ENCODE measurements at places on chromosomes 4 and X.

- no peak for DNase-seq
Observed at GRCh38 chrX:134551376-134552048, 91.5 kb downstream of the HPRT1 start.

GRCh38 chr4:58961283-58961682 is 1851.1 kb upstream of the IGFBP7 start:
- no peak for DNase-seq

DNA sequence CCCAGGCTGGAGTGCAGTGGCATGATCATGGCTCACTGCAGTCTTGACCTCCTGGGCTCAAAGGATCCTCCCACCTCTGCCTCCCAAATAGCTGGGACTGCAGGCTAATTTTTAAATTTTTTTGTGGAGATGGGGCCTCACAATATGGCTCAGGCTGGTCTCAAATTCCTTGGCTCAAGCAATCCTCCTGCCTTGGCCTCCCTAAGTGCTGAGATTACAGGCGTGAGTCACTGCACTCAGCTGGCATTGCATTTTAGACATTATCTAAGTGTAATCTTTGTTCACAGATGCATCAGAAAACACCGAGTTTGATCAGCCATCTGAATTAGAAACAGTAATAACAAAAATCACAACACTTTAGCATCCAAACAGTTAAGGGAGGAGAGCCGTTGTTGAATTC is 53.4 kb upstream of the CBR4 start:
- DNase-seq: no peak

GRCh38 chr4:152045807-152046571 is 285.2 kb upstream of the GATB start:
- DNase-seq: no peak

DNA sequence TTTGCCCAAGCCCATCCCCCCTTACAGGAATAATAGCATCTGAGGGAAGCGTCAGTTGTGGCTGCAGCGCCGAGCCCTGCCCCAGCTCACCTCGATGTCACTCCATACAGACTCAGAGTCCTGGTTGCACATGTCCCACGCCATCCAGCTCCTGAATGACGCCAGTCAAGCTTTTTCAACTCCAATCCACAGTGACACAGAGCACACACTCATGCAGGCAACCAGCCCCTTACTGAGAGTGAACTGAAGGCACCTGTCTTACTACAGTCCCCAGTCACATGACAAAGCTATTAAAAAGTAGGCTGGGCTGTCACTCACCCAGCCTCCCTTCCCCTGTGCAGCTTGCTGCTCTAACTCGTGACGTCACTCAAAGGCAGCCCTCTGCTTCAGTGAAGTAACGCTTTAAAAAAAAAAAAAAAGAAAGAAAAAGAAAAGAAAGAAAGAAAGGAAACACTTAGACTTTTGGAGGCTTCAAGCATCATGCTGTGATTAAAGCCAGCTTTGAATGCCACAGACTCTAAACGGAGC is at the start of gene PPARGC1A:
PPARGC1A (minus strand) TSS at position 234 of the 528 bp plus-strand sequence; CDS start at position 144, 90 bp downstream.
- DNase-seq: peak; percentile 59

DNA sequence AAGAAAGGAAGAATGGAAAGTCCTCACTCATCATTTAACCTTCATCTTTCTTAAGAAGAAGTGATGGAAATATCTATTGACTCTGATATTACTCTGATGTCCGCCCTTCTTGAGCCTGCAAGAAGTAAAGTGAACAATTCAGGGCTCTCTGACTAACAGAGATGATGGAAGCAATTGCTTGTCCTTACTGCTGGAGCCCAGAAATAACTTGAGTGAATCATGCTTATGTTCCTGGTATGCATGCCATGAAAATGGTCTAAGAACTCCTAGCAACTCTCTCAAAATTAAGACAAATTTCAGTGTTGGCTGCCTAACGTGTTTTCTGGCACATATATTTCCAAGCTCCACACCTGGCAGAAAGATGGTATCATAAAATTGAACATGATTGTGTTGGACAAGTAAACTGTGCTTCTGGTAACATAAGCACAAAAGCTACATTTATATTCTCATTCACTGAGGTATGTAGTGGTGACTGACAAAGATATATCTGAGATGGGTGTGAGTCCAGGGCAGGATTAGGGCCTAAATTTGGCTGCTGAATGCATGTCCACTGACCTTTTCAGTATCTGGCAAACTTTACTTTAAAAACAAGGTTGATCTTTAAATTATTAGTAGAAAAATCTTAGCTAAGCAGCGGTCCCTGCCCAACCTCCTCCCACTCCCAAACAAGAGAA is 109.2 kb upstream of the OTUD4 start:
- DNase-seq: no peak

- DNase-seq: no peak
Observed at GRCh38 chr4:156242390-156242789, 288.7 kb upstream of the CTSO start.

DNA sequence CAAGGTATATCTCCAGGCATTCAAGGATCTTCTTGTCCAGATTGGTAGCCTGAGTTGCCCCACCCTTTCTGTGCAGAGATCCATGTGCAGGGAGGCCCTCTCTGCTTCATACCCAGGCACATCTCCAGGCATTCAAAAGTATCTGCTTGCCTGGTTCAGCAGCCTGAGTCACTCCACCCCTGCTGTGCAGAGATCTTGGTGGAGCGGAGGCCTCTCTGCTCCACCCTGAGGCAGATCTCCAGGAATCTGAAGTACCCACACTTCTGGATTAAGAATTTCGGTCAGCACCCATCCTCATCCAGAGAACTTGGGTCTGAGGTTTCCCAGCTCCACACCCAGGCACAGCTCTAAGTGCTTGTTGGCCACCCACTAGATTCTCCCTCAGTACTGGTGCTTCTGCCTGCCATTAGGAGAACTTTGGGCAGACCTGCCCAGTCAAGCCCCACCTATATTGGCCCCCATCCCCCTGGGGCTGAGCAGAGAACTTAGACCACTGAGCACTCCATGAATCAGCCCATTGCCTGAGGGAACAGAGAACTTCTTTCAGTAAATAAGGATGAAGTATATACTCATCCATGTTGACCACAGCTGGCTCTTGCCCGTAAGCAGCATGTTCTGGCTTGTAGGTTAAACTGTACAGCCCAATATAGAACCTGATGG is 199.5 kb upstream of the ZCCHC13 start:
- DNase-seq: no peak

GRCh38 chr4:84631573-84631972 is 48.6 kb downstream of the CDS1 start:
- DNase-seq: no peak

DNA sequence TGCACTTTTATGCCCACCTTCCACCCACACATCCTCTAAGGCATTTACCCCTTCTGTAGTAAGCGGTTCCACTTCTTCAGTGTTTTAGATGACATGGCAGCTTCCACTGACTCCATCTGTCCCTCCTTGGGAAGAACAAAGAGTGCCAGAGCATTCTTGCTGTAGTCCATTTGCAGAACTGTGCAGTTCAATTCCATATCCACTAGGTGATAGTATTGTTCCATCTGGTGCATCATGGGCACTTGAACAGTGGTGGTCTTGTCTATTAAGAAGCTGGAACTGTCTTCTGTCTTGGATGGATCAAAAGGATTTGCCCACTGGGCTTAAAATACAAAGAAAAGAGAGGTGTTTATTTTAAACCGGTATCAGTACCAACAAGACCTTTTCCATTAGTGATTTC is 3.5 kb downstream of the SERPINA7 start:
- no peak for DNase-seq

DNA sequence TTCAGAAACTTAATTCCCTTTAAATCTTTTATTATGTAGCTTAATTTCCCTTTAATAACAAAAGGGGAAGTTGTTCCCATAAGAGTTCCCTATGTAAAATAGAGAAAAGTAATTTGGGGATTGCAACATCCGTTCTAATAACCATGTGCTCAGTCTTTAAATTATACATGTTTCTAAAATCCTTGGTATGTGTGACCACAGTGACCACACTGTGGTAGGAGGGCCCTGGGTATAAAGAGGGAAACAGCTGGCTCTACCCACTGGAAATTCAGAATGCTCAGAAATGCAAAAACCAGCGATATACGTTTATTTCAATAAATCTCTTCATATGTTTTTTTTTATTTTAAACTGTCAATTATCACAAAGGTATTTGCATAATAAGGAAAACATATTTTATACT is 219.1 kb downstream of the FGF13 start:
- DNase-seq: no peak

DNA sequence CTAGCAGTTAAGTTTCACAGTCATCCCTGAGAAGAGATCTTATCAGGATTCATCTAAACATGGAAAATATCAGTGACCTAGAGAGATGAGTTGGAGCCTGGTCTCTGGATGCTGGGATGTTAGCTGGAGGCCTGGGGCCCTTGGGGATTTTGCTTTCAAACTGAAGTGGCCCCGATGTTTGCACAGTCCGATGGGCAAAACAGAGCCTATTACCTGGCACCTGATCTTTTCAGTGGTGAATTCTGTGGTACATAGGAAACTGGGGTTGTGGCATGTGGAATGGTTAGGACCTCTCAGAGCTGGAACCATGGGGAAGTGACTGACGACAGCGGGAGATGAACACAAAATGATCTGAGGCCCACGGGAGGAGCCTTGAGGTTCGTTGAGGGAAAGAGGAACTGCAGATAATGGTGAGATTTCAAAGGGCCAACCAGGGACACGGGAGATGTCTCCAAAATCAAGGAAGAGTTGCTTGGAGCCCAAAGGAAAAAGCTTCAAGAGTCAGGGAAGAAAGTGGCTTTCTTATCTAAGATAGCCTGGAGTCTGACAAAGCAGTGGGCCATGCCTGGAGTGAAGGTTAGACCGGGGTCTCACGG is 17.8 kb upstream of the TENM3 start:
- DNase-seq: no peak

GRCh38 chrX:131264053-131264452 is 25.1 kb downstream of the IGSF1 start:
- no peak for DNase-seq

- no peak for DNase-seq
Observed at GRCh38 chr4:41881981-41882624, 53.1 kb upstream of the TMEM33 start.

DNA sequence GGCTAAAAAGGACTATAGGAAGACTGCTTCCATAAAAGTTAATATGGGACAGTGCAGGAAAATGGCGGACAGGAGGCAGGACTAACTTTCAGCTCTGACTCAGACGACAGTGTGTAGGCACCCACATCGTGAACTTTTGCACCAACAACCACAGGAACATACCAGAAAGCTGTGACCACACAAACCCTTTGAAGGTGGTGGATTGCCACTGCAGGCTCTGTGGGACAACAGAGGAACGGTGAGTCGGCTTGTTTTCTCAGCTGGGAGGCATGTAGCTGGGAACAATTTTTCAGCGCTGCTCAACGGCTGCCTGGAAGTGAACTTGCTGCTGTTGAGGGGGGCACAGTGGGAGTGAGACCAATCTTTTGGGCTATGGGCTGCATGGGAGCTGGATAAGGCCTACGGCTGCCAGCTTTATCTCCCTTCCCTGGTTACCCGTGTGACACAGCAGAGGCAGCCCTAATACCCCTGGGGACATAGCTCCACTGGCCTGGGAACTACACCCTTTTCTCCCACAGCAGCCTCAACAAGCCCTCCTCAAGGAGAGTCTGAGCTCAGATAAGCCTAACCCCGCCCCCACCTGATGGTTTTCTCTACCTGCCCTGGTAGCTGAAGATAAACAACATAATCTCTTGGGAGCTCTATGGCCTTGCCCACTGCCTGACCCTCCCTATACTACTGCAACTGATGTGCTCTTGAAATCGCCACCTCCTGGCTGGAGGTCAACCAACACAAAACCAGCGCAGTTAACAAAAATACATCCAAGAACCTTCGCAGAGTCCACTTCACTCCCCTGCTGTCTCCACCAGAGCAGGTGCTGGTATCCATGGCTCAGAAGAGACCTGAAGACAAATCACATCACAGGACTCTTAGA is 1537.0 kb downstream of the C4orf33 start:
- DNase-seq: no peak

DNA sequence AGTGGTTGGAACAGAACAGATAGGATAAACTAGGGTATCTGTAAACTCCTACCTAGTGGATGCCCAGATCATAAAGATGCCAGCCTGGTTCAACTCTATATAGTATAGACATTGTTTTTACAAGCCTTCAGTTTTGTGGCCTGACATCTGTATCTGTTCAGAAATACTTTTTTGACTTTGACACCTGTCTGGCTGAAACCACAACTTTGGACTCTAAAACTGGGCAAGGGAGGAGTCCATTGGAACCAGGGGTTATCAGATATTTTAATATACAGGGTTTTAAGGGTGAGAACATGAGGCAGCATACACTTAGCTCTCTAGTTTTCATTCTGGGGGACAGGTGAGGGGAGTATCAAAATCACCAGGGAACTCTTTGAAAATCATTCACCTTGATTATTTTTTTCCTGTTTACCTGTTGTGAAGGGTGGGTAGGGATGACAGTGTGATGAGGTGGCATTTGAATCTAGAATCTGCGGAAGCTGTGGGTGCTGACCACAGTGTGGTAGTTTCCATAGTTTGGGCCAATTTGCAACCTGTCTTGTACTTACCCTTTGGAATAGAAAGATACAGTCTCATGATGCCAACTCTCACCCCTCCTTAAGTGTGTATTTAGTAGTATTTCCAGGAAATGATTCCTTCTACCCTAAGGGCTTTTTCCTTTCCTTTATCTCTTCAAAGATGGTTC is 20.6 kb downstream of the GAB1 start:
- no peak for DNase-seq

- no peak for DNase-seq
Observed at GRCh38 chrX:68697465-68698125, 50.1 kb downstream of the STARD8 start.
